Activated naive CD8-positive, alpha-beta T cell treated with anti-CD3 and anti-CD28 coated beads, Interleukin-2, amount 50 U/mL, for 24 hours (primary cell): ENCODE measurements at places on chromosomes 2 and 18.

GRCh38 chr2:144582651-144583380 lies 62.9 kb upstream of the ZEB2 start:
- peaks cover 5% of the 10 kb centered on the region for H3K27me3 ChIP-seq
- H3K4me3 ChIP-seq = no peak overlapping the region
- H3K27ac ChIP-seq = no peak overlapping the region
- peaks cover 1% of the 10 kb centered on the region for H3K36me3 ChIP-seq
- H3K4me1 ChIP-seq = peaks cover 47% of the 10 kb centered on the region

GRCh38 chr2:173874894-173875237 lies 90.3 kb downstream of the SP3 start:
- no peaks in the 10 kb centered on the region for H3K36me3 ChIP-seq
- no peak for DNase-seq
- no peak overlapping the region for H3K27ac ChIP-seq
- H3K4me1 ChIP-seq = peaks cover 7% of the 10 kb centered on the region
- H3K4me3 ChIP-seq = no peak overlapping the region

- H3K4me3 ChIP-seq = no peak overlapping the region
- peaks cover 52% of the 10 kb centered on the region for H3K4me1 ChIP-seq
- DNase-seq = no peak
- H3K27ac ChIP-seq = no peak overlapping the region
- H3K36me3 ChIP-seq = no peaks in the 10 kb centered on the region
Measured at GRCh38 chr2:197839327-197839726, 34.9 kb downstream of the PLCL1 start.

DNA sequence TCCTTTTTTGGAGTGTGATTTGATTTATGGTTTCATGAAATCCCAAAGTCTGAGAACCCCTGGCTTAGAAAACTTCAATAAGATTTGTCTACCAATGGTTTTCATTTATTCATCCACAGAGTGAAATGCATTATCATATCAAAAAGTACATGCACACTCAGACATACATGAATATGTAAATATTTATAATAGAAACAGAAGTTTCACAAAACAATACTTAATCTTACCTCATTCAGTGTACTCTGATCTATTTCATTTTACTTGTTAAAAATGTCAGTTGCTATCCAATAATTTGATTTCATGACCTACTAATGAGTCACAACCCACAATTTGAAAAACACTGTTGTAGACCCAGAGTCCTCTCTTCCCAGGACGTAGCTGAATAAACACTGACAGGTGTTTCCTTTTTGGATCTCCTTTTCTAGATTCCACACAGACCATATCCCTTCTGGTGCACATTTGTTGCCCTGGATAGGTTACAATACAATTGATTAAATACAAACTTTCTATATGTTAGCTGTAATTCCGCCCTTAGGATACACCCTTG lies 10.4 kb upstream of the CAVIN2 start:
- no peaks in the 10 kb centered on the region for H3K4me1 ChIP-seq
- no peaks in the 10 kb centered on the region for H3K27me3 ChIP-seq
- no peak overlapping the region for H3K27ac ChIP-seq
- no peak for DNase-seq

DNA sequence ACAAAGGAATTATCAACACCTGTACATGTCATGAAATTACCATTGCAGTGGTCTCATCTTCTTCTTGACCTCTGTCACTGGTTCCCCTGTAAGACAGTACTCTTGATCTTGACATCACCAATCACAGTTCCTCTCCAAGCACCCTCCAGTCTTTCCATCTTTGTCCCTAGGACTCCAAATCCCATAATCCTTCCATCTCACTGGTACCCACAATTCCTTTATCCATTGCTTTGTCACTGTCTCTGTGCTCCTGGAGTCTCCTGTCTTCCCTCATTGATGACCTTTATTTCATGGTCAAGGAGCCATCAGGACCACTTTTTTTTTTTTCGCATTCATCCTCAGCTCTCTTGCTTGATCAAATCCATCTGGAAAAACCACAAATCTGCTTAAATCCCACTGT lies 56.7 kb downstream of the COL4A3 start:
- no peaks in the 10 kb centered on the region for H3K36me3 ChIP-seq
- H3K4me3 ChIP-seq = no peak overlapping the region
- DNase-seq = no peak

DNA sequence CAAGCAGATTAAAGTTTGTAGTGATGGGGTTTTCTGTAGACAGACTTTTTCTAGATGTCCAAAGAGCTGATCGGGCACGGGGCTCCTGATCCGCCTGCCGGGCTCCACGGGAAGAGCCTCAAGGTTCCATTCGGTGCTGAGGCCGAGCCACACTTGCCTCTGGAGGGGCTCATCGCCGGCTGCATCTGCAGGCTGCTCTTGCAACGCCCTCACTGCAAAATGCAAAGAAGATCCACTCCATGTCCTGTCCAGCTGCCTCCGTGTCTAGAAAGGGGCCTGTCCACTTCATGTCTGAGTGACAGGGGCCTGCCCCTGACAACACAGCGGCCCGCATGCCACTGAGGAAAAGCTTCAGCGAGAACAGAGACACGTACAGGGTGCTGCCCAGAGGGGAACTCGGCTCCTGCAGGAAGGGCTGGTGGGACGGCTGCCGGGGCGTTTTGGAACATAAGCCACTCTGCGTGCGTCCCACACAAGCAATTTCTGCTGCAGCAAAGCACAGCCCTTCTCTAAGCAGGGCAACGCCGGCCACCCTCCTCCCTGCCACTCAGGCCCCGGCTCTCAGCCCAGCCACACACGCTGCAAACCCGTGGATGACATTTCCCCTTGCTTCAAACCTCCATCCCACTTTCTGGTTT lies 53.6 kb upstream of the CTDP1 start:
- DNase-seq = no peak
- H3K4me1 ChIP-seq = peaks cover 23% of the 10 kb centered on the region
- H3K36me3 ChIP-seq = no peaks in the 10 kb centered on the region
- H3K27me3 ChIP-seq = peaks cover 12% of the 10 kb centered on the region
- H3K27ac ChIP-seq = no peak overlapping the region
- no peak overlapping the region for H3K4me3 ChIP-seq
